ENCODE measurements at places on chromosomes 13 and 19.

GRCh38 chr13:32432856-32433255 lies 4.9 kb upstream of the N4BP2L1 start:
- no peak for DNase-seq

- DNase-seq: peak; percentile 54
Measured at GRCh38 chr13:49954674-49955455, 18.7 kb upstream of the SPRYD7 start.

DNA sequence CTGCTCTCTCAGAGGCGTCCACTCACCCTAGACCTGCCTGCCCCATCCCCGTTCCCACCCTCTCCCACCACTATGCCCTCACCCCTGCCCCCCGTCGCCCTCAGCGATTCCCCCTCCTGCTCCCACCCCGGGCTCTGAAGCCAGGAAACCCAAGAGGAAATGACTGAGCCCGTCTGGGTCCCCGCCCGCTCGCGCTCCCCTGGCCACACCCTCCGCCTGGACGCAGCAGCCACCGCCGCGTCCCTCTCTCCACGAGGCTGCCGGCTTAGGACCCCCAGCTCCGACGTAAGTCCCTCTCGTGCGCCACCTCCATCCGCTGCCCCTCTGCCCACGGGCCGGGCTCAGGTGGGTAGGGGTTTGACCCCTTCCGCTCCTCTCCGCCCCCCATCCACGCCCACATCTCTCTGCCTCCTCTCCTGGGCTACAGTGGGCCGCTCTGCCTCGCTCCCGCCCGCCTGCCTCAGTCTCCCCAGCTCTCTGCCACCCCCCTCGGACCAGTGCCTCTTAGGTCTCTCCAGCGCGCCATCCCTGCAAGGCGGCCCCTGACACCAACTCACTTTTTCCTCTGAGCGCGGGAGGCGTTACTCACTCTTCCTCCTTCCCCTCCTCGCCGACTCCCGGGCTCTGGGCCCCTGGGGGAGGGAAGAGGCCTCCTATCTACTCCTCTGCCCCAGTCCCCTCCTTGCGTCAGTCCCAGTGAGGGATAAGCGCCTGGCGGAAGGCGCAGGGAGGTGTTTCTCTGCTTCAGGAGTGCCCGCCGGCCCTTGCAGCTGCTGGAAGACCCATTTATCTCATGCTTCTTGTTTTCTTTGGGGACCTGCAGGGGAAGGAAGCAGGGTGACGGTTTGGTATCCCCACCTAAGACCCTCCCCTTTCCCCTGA lies at the start of gene FXYD5:
FXYD5 (plus strand) TSS at position 211 of the 882 bp plus-strand sequence. CDS start 816 bp downstream, outside the sequence.
- DNase-seq: peak; percentile 84

DNA sequence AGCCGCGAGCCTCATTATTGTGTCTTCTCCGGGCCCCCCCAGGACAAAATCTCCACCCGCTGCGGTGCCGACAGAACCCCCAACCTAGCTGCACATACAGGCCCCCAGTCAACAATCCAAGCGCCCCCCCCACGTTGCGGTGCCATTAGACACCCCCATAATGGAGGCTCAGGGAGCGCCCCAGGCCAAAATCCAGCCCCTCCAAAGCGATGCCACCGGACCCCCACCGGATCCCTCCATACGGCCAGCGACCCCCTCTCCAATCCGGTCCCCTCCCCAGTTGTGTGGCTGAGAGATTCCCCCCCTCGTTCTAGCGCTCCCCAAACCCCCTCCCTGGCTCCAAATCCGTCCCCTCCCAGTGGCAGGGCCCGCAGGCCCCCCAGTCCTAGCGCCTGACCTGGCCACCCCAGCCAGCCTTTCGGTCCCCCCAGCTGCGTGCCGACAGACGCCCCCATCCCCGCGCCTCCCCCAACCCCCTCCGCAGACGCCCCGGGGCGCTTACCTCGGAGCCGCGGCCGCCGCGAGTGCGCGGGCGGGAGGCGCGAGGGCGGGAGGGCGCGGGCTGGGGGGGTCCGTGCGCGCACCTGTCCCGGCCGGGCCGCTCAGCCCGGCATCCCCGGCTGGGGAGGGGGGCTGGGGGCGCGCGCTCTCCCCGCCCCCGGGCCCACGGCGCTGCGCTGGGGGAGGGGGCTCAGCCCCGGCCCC lies 21.6 kb upstream of the SEMA6B start:
- DNase-seq: no peak

GRCh38 chr13:34435338-34435737 lies 506.7 kb upstream of the NBEA start:
- DNase-seq: peak; percentile 84

GRCh38 chr13:97600458-97601075 lies 166.6 kb downstream of the RAP2A start:
- DNase-seq: peak; percentile 57

DNA sequence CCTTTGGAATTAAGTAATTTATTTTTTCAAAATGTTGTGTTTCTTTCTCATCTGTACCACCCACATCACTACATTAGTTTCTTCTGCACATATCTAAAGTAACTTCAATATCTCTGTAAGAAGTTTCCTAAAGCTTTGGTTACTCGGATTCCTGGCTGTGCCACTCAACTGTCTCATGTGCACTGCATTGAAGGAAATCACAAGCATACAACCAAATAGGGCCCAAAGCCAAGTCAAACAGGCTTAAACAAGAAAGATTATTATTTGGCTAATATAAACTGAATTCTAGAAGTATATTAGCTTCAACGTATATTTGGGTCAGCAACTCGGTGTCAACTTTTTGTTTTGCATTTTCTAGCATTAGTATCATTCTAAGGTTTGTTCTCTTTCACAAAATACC lies 1647.6 kb upstream of the SPRY2 start:
- DNase-seq: no peak

DNA sequence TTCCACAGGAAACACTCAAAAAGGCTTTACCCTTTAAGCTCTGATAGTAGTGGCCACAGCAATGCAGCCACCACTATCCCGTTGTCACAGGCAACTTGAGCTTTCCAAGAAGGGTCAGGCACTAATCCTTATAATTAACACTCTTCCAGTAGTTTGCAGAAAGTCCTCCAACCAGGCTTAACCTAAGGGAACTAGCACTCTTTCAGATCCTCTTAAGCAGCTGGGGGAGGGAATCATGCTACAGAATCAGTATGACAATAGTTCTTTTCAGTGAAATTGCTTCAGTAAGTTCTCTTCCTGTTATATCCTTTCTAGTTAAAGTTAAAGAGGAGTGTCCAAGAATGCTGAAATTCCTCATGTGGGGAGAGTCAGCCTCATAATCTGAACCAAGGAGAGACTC lies 82.2 kb downstream of the TNFSF11 start:
- no peak for DNase-seq

DNA sequence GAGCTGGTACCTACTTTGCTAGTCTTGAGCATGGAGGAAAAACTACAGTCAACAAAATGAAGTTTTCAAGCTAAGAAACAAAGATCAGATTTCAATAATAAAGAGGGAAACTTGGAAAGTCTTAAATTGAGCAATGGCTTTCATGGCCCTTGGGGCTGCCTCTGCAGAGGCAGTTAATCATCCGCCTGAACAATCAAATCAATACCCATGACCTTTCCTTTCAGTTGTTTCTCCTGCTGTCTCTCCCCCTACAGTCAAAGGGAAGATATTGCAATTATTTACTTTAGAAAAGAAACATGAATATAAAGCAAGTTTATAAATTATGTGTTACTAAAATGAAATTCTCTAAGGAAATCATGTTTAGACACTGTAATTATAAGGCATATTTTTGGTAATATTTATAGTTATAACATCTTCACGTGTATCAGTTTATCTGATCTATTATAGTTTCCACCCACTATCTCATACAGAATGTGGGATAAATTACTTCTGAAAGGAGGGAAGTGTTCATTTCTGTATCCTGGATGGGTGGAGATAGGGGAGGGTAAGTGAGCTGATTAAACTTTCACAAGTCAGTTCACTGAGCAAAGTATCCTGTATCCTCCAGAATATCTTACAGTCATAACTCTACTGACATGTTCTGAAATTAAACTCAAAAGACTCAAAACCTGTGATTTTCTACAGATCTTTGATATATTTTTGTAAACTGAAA lies 72.4 kb upstream of the TSC22D1 start:
- peak; percentile 14 for DNase-seq
